ENCODE measurements at places on chromosomes 2 and 18.

DNA sequence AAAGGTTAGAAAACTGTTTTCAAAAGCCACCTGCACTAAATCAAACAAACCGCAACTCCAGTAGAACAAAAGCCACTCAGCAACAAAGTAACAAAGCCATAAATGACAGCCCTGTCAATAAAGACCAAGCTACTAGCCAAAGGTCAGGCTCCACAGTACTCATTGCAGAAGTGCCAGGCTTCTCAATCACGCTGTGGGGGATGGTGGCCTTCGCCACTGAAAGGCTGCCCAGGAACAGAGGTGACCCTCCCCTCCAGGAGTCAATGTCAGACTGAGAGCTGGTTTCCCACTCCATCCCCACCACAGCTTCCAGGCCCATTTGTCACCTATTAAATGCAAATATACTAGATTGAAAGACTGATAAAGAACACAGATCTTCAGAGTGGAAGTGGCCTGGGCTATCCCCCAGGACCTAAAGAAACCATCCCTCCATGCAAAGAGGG, 5.9 kb downstream of the ATP8B1 start:
- DNase-seq, result no peak

DNA sequence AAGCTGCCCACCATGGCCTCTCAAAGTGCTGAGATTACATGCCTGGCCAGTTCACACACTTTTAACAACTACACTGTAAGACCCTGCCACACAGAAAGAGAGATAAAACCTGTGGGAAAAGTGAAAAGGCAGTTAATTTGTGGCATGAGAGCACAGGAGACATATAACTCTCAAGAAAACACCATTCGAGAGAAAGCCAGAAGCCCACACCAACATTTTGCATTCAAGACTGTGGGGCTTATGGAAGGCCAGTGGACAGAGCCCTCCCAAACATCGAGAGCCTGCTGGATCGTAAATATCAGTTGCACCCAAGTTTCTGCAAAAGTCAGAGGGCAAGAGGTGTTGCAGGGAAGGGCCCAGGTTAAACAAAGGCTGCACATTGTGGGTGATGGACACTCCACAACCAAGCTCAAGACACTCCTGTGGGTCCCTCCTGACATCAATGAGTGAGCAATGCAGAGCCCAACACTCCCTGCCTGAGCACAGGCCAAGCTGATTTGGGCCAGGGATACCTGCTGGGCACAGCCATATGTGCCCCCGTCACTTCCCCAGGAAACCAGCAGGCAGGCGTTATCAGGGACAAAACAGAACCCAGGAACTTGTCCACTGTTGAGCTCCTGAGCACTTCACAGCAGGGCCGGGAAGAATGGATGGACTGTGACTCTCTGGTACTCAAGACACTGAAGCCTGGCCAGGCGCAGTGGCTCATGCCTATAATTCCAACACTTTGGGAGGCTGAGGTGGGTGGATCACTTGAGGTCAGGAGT, 114.4 kb downstream of the ZFP36L2 start:
- no peak for DNase-seq

- DNase-seq, result no peak
Measured at GRCh38 chr18:32468147-32468845, 2.4 kb downstream of the GAREM1 start.

DNA sequence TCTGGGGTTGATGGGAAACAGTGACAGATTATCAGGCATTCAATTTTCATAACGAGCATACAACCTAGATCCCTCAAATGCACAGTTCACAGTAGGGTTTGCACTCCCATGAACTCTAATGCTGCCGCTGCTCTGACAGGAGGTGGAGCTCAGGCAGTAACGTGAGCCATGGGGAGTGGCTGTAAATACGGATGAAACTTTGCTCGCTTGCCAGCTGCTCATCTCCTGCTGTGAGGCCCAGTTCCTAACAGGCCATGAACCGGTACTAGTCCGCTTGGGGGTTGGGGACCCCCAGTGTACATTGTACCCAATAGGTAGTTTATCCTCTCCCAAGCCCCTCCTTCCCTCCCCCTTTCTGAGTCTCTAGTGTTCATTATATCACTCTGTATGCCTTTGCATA, 94.6 kb downstream of the PTH2R start:
- peak; percentile 67 for DNase-seq

GRCh38 chr2:105546628-105546974, 147.8 kb upstream of the FHL2 start:
- DNase-seq, result no peak

GRCh38 chr2:218470448-218470847, 51.5 kb downstream of the VIL1 start:
- DNase-seq, result no peak

- DNase-seq, result peak; percentile 4
Measured at GRCh38 chr2:3959372-3959771, 256.0 kb downstream of the DCDC2C start.

- no peak for DNase-seq
Measured at GRCh38 chr2:10989151-10989550, 77.4 kb downstream of the KCNF1 start.

DNA sequence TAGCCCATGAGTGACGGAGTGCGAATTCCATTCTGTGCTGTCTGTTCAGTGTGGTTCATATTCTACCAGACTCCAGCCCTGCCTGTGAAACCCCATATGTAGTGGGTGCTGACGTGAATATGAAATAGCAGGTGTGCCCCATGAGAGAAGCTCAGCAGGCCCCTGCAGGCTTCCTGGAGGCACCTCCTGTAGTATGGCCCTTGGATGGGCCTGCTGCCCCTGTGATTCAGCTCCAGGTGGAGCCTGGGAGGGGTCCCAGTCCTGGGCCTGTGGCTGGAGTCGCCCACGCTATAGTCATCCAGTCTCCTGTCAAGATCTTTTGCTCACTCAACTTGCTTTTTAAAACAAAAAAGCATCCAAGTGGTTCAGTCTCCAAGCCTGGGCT, 125.5 kb downstream of the GLI2 start:
- no peak for DNase-seq

- DNase-seq, result no peak
Measured at GRCh38 chr18:76133873-76134272, 361.2 kb downstream of the ZNF516 start.

- peak; percentile 47 for DNase-seq
Measured at GRCh38 chr2:72887740-72888437, 681 bp downstream of the SPR start.

DNA sequence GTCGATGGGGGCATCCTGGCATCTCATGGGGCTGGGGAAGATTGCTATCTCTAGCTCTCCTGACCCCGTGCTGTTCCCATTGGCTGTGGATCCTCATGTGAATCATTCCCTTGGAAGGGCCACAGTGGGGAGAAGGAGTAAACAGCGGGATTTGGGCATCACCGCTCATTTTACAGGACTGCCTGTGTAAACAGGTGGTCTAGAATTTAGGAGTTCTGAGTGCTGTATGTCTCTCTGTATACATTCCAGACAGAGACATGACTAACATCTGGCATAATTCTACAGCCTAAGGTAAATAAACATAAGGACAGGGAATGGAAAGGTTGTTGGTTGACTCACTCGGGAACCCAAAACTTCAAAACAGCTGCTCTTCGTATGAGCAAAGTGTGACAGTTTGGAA, 92.7 kb downstream of the COPS8 start:
- DNase-seq, result no peak

DNA sequence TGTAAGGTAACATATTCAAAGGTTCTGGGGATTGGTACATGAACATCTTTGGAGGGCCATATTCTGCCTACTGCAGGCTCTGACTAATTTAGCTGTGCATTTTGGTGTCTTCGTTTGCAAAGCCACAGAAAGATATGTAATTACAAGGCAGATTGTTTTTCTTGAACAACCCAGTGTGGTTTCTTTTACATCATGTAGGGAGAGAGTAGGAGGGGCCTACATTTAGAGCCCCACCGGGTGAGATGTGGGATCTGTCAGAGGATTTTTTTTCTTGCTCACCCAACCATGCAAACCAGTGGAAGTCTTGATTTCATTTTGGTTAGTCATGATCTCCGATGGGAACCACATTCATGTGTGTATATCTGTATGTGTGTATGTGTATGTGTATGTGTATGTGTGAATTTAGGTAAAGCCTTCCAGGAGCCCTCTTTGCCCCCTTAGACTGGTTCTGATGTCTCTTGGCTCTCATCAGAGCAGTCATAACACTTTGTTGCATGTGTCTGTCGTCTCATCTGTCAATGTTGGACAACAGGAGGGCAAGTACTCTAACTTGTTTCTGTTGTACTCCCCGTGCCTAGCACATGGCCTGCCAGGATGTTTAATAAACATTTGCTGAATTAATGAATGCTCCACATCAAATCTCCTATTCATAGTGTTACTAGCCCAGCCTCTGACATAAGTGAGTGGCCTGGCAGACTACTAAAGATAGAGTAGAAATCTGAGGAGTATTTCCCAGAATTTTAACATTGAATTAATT, 239.9 kb downstream of the MTX2 start:
- no peak for DNase-seq

DNA sequence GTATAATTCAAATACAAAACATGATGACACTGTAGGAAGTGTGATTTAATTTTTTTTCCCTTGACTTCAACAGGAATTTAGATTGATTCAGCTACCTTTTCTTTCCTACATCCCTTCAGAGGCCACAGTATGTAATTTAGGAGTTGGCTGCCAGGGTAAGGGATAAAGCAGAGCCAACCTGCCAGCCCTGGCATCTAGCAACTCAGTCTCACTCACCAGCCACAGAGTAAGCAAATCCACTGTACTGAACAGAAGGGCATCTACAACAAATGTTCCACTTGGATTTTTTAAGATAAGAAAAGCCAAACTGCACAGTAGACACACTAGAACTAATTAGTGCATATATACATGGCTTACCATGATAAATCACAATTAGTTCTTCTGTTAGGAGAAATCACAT, 54.3 kb upstream of the PEX13 start:
- no peak for DNase-seq

- no peak for DNase-seq
Measured at GRCh38 chr2:104539649-104540048, 314.3 kb upstream of the POU3F3 start.

DNA sequence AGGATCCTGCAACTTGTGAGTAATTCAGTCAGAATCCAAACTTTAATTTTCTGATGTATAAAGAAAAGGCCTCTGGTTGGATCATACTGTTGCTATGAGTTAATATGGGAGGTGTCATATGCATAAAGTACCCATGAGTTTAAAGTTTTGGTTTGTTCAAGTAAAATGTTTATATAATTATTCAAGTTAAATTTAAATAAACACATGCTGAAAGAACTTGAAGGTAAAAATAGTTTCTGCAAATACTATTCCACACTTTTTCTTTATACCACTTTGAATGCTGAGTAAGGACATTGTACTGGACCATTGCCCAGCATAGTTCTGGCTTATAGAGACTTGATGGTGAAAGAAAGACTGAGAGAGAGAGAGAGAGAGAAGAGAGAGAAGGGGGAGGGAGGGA, 30.7 kb downstream of the PKP4 start:
- DNase-seq, result no peak

- DNase-seq, result no peak
Measured at GRCh38 chr2:39981883-39982311, 202.8 kb upstream of the THUMPD2 start.

DNA sequence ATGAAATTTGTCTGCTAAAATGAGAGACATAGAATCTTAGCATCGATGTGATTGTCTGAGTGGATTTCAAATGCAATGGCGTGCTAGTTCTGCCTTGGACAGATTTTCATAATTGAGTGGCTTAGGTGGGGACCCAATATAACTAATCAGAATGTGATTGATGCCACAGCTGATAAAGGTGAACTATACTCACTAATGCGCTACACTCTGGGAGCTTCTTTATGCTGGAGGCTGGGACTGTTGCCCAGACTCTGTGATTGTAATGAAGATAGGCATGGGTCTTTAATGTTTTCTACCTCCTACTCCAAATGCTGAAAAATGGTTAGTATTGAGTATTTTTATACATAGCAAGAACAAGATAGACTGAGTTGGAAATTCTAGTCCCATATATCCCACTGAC, 339.5 kb upstream of the SLC39A10 start:
- DNase-seq, result no peak

- DNase-seq, result no peak
Measured at GRCh38 chr2:75494137-75494769, 66.5 kb downstream of the EVA1A start.

GRCh38 chr2:201128933-201129505, 13.1 kb downstream of the CFLAR start:
- no peak for DNase-seq

GRCh38 chr2:146365041-146365440, 1479.8 kb upstream of the ACVR2A start:
- DNase-seq, result no peak

DNA sequence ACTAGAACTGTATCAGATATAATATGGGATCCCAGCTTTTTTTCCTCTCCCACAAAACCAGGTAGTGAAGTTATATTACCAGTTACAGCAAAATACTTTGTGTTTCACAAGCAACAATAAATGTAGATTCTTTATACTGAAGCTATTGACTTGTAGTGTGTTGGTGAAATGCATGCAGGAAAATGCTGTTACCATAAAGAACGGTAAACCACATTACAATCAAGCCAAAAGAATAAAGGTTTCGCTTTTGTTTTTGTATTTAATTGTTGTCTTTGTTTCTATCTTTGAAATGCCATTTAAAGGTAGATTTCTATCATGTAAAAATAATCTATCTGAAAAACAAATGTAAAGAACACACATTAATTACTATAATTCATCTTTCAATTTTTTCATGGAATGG, 77.7 kb upstream of the CSRNP3 start:
- DNase-seq, result no peak

DNA sequence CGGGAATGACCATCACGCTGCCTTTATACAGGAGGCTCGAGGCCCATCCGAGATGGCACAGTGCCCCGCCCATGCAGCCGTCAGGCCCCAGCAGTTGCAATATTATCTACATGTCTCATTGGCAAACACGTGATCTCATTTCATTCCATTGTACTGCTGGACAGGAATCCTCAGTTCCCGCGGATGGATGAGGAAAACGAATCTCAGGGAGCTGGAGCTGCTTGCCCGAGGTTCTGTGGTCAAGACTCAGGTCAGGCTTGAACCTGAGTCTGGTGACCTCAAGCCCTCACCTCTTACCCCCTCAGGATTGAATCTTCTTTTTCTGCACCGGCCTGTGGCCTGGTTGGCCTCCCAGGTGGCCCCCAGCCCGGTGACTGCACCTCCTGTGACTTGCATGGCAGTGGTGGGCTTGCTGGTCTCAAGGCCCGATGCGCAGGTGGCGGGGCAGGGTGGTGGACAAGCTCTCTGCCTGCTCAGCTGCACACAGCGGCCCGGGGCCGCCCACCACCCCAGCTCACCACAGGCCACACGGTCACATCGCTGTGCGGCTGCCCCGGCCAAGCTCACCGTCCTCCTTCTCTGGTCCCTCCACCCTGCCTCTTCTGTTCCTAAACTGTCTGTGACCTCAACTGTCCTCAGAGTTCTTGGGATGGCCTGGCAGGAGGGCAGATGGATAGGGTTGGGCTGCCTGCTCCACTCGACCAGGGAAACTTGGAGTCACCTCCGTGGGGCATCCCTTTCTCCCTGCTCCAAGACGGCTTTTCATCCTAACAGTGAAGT, 52.0 kb upstream of the HS6ST1 start:
- no peak for DNase-seq

- no peak for DNase-seq
Measured at GRCh38 chr2:138718405-138718804, 61.8 kb downstream of the NXPH2 start.

GRCh38 chr2:97718051-97718882, 4.9 kb downstream of the ZAP70 start:
- DNase-seq, result no peak
